HepG2 (cell line): ENCODE measurements at places on chromosomes 13 and 19. TPM values are rescaled to one million over a fixed set of nuclear protein-coding genes. Genes with fewer than 3 reads are reported as not detected.

DNA sequence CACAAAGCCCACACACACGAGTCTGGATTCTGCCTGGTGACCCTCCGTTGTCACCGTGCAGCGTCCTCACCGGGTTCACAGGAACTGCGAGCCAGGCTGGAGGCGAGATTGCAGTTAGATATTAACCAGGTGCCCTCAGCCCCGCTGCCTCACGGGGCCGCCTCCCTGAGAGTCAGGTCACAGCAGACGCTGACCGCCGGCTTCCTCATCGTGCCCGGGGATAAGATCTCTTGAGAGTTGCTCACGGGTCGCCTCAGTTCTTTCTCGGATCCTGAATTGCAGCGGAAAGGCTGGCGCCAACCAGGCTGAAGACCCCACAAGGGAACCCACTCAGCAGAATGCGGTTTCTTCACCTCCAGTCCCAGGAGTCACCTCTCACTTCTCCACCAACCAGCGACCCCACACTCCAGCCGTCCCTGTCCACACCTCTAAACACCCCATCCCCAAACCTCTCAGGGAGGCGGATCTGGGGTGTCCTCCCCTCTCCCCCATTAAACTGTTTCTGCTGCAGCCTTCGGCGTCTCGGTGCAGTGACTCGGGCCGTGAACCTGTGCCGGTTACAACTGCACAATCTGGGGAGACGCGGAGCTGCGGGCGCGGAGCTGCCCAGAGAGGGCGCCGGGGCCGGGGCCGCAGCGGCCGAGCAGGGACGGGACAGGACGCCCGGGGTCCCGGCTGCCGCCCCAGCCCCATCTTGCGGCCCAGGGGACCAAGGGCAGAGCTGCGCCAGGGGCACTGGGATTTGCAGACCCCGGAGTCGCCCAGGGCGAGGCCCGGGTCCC is 591 bp downstream of the ZNF823 start:
- peaks cover 39% of the 10 kb centered on the region for H3K4me1 ChIP-seq
- no peaks in the 10 kb centered on the region for H3K36me3 ChIP-seq
- peak overlapping the region; percentile 88 for H3K27ac ChIP-seq
- peak; percentile 67 for DNase-seq

DNA sequence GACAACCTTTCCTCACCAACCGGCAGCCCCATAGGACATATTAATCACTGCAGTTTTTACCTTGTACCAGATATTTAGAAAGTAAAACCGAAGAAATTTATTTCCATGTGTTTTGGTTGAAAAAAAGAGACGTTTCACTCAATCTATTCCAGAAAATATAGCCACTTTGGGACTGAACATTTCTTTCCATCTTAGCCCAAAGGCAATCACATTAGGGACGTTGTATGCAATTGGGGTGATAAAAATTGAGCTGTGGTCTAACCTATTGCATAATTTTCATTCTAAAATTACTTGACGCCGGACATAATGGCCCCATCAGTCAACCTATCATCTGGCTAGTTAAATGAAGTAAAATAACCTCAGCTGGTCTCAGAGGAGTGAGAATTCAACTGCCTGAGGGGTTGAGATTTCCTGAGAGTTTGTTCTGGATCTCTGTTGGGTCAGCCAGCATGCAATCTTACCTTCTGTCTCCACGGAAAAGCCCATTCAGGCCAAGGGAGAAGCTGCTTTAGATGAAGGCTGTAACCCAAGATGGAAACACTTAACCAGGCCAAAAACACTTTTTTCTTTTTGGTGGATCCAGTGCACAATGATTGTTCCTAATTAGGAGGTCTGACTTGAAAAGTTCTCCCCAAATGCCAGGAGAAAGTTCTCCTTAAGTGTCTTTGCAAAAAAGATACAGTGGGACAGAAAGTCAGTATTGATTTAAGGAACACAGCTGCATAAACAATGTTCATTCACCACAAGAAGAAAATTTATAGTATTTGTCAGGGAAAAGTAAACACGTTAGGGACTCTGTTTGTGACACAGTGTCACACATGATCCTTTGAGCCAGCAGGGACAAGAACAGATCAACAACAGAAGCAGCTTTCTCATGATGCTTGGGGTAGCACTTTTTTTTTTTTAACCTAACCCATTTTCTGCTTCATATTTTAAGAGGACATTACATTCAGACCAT is 34.1 kb downstream of the DLEU7 start:
- no peaks in the 10 kb centered on the region for H3K27me3 ChIP-seq
- no peak overlapping the region for H3K27ac ChIP-seq
- H3K4me3 ChIP-seq = no peak overlapping the region
- H3K36me3 ChIP-seq = no peaks in the 10 kb centered on the region
- no peak for DNase-seq

- H3K4me3 ChIP-seq = peak overlapping the region; percentile 13
- H3K27me3 ChIP-seq = no peaks in the 10 kb centered on the region; the same call in 2 of the 3 replicates
- no peak for DNase-seq
- peaks cover 41% of the 10 kb centered on the region for H3K4me1 ChIP-seq
- no peaks in the 10 kb centered on the region for H3K36me3 ChIP-seq
- H3K27ac ChIP-seq = no peak overlapping the region
Measured at GRCh38 chr13:32588736-32589135, 2.5 kb downstream of the PDS5B start.

DNA sequence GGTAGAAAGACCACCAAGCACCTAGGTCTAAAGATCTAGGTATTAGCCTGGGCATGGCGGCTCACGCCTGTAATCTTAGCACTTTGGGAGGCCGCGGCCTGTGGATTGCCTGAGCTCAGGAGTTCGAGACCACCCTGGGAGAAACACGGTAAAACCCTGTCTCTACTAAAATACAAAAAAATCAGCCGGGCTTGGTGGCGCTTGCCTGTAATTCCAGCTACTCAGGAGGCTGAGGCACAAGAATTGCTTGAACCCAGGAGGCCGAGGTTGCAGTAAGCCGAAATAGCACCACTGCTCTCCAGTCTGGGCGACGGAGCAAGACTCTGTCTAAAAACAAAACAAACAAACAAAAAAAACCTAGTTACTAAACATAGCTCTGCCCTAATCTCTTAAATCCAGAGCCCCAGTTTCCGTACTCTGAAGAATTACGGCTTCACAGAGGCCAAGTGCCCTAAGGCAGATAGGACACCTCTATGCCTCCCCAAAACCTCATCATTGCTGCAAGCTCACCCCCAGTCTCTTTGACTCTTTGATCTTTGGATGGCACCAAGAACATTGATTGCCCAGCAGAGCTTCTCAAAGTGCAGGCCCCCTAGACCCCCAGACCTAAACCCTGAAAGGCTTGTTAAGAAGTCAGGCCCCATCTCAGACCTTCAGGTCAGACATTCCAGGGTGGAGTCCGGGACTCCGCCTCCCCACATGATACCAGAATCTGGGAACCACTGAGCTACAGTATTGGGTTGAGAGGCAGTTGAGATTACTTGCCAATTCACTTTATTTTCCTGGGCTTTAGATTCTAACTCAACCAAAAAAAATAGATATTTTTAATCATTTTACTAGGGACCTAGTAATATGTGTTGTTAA is 2.8 kb downstream of the COL4A2 start:
- no peak for DNase-seq
- H3K4me3 ChIP-seq = no peak overlapping the region

DNA sequence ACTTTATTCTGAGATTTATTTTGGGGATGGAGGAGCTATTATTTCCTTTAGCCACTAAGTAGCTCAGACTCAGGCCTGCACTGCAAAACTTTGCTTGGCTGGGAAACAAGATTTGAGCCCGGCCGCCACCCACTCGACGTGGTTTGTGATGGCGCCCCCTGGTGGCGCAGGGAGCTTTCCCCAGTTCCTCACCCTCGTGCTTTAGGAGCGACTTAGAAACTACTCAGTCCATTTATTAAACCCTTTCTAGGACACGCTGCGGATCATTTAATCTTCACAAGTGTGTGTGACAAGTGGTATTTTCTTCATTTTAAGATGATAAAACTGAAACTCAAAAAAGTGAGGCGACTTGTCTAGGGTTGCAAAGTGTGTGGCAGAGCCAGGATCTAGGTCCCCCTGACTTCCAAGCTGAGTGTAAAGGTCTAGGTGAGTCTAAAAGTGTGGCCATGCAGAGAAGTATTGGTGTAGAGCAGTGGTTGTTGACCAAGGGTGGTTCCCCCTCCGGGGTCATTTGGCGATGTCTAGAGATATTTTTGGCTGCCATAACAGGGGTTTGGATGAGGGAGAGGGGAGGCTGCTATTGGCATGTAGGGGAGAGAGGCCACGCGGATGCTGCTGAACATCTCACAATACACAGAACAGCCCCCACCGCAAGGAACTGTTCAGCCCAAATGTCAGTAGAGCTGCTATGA is 2.2 kb downstream of the CXCL17 start:
- H3K36me3 ChIP-seq = no peaks in the 10 kb centered on the region
- peak overlapping the region; percentile 32; the same call in 1 of the 2 replicates for H3K4me3 ChIP-seq
- DNase-seq = peak; percentile 57
- H3K27me3 ChIP-seq = no peaks in the 10 kb centered on the region
- H3K4me1 ChIP-seq = peaks cover 85% of the 10 kb centered on the region

- no peaks in the 10 kb centered on the region for H3K27me3 ChIP-seq
- H3K4me1 ChIP-seq = peaks cover 20% of the 10 kb centered on the region
- H3K4me3 ChIP-seq = peak within 1 kb of the TSS; percentile 83
- peaks cover 28% of the 10 kb centered on the region; the same call in 2 of the 3 replicates for H3K36me3 ChIP-seq
- H3K27ac ChIP-seq = peak within 1 kb of the TSS; percentile 79
- no peak for DNase-seq
Measured at GRCh38 chr19:35756377-35757230, at the start of gene HSPB6. TSS of gene HSPB6 (minus strand) at chr19:35757029. CDS start at chr19:35757008, 21 bp downstream.

- H3K27ac ChIP-seq = no peak overlapping the region
- no peak overlapping the region for H3K4me3 ChIP-seq
- no peaks in the 10 kb centered on the region for H3K36me3 ChIP-seq
- DNase-seq = peak; percentile 48
Measured at GRCh38 chr19:11378319-11379189, 4.1 kb downstream of the SWSAP1 start.

DNA sequence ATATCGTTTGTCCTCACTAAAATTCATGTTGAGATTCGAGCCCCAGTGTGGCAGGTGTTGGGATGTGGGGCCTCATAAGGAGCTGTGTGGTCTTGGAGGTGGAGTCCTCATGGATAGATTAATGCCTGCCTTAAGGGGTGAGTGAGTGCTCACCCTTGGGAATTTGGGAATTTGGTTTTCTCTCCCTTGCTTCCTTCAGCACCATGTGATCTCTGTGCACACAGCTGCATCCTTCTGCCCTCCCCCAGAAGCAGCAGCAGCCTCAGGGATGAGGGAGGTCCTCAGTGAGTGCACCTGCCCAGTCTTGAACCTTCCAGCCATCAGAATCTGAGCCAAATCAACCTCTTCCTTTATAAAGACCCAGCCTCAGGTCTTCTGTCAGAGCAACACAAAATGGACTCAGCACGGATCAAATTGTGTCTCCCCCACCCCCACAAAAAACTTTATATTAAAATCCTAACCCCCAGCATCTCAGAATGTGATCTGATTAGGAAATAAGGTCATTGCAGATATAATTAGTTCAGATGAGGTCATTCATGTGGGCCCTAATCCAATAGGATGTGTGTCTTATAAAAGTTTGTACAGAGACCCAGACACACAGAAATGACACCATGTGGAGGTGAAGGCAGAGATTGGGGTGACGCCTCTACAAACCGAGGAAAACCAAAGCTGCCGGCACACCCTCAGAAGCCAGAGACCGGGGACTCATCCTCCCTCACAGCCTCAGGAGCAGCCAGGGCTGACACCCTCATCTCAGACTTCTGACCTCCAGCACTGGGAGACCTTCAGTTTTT is 12.9 kb downstream of the CYTH2 start:
- no peak for DNase-seq
- H3K4me3 ChIP-seq = no peak overlapping the region
- no peak overlapping the region for H3K27ac ChIP-seq

DNA sequence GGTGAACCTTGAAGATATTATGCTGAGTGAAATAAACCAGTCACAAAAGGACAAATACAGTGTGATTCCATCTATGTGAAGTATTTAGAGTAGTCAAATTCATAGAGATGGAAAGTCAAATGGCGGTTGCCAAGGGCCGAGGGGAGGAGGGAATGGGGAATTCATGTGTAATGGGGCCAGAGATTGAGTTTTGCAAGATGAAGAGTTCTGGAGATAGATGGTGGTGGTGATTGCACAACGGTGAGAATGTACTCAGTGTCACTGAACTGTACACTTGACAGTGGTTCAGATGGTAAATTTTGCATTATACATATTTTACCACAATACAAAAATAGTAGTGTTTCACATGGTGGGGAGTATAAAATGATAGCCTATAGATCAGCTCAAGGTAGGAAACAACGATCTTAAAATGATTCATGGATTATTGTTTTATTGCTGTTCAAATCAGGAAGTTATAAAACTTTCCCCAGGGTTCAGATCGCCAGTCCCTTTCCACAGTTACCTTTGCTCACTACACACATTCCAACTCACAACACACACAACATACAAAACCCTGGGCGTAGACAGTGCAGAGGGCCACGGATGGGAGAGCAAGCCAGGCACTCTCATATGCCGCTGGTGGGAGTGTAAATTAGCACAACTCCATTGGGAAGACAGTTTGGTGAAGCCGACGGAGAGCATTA is 219.9 kb downstream of the ZIC5 start:
- no peaks in the 10 kb centered on the region for H3K27me3 ChIP-seq
- H3K4me1 ChIP-seq = peaks cover 11% of the 10 kb centered on the region
- no peak overlapping the region for H3K27ac ChIP-seq
- DNase-seq = no peak

- H3K27ac ChIP-seq = no peak overlapping the region
- no peak overlapping the region for H3K4me3 ChIP-seq
- DNase-seq = no peak
- H3K36me3 ChIP-seq = peaks cover 8% of the 10 kb centered on the region
Measured at GRCh38 chr19:43910884-43911283, 24.2 kb downstream of the ZNF45 start.

GRCh38 chr13:35549481-35549880 is 73.0 kb upstream of the MAB21L1 start:
- no peaks in the 10 kb centered on the region for H3K27me3 ChIP-seq
- DNase-seq = peak; percentile 1
- H3K36me3 ChIP-seq = no peaks in the 10 kb centered on the region
- H3K27ac ChIP-seq = no peak overlapping the region

GRCh38 chr19:31946491-31946890 is 398.9 kb upstream of the ZNF507 start:
- no peaks in the 10 kb centered on the region for H3K27me3 ChIP-seq
- no peak for DNase-seq
- no peaks in the 10 kb centered on the region for H3K4me1 ChIP-seq
- H3K36me3 ChIP-seq = no peaks in the 10 kb centered on the region
- H3K4me3 ChIP-seq = no peak overlapping the region
- H3K27ac ChIP-seq = no peak overlapping the region

DNA sequence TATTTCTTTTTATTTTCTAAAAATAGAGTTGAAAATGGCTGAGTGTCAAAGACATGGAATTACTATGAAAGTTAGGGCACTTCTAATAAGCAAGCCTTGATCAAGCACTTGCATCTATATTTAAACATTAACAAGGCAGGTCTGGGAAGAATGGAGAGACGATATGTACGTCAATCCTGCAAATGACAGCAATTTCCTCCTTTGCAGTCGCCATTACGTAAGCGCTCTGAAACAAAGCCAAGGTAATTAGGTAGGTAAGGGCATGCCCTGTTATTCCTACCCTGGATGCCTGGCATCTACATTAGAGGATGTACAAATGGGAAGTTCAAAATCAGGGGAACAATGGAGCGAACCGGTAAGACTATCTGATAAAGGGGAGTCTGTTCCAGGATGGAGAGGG is 664.0 kb upstream of the ARGLU1 start:
- H3K27me3 ChIP-seq = peaks cover 5% of the 10 kb centered on the region; the same call in 1 of the 3 replicates
- DNase-seq = no peak
- no peak overlapping the region for H3K4me3 ChIP-seq
- H3K4me1 ChIP-seq = no peaks in the 10 kb centered on the region
- no peak overlapping the region for H3K27ac ChIP-seq

TBXA2R gene
- not detected in 2 replicates for total RNA-seq

POSTN gene
- not detected in 2 replicates for total RNA-seq

ACP5 gene
- 0.94 and 1.3 TPM in 2 replicates for total RNA-seq

IGSF23 gene
- 2.3 and 3.4 TPM in 2 replicates for total RNA-seq
